ENCODE measurements at places on chromosomes 4 and X.

DNA sequence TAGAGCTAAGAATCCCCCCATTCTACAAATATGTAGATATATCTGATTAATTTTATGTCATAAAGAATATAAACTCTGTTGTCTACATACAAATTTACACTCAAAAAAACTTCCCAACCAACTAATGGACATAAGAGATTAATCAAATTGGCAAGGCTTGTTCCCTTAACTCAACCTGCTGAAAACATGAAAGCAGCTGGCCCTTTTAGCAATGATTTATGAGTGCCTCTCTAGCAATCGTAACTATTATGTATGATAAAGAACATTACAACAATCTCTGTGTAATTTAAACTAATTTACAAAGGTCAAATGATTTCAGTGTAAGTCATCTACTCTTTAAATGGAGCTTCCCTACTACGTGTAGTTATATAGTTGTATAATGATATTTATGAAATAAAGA, 83.1 kb upstream of the FTHL17 start:
- DNase-seq = no peak

DNA sequence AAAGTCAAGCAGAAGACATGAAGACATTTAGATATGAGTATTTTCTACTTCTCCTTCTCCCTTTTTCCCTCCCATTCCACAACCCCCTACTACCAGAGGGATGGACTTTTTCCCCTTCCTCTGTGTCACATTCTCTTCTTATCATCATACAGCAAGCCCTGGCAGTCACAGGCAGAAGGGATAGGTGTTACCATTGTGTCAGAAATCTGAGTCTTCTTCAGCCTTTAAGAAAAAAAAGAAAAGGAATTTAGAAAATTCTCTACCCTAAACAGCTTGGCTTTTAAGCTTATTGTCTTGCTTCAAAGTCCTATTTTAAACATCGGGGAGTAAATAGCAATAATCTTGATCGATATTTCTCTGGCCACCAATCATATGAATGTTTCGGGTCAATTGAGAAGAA, 30.9 kb upstream of the ADH1C start:
- no peak for DNase-seq

DNA sequence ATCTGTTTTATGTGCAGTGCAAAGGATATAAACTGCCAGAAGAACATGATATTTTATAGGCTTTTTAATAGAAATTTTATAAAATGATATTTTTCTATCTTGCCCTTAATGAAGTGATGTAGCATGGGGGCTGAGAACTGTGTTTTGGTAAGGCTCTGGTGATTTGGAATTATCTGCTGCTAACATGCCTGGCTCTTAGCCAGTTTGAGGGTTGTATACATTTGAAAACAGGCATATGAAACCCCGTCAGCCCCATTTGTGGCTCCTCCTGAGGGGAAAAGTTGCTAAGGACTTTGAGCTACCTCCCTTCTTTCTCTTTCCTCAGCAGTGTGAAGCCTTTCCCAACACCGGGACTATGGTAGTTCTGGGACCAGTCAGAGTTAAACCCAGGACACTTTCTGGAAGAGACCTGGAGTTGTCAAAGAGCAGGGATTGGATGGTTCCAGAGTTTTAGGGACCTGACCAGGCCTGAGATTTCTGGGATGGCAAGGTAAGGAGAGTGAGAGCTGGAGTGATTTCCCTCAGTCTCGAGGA, 4.7 kb downstream of the SFRP2 start:
- DNase-seq = no peak

- DNase-seq = no peak
These were observed 96.1 kb downstream of the RPA4 start for GRCh38 chrX:96979766-96980165.

- peak; percentile 88 for DNase-seq
These were observed 334.7 kb upstream of the NR3C2 start for GRCh38 chr4:148776941-148777340.

GRCh38 chr4:168095776-168096406, 3.6 kb downstream of the ANXA10 start:
- DNase-seq = no peak

- no peak for DNase-seq
These were observed 235.1 kb downstream of the NR3C2 start for GRCh38 chr4:148207068-148207467.

Measured in kidney glomerular epithelial cell (primary cell).